Activated CD8-positive, alpha-beta memory T cell treated with anti-CD3 and anti-CD28 coated beads, Interleukin-2, amount 50 U/mL, for 48 hours (primary cell): ENCODE measurements at places on chromosomes 5 and 9.

DNA sequence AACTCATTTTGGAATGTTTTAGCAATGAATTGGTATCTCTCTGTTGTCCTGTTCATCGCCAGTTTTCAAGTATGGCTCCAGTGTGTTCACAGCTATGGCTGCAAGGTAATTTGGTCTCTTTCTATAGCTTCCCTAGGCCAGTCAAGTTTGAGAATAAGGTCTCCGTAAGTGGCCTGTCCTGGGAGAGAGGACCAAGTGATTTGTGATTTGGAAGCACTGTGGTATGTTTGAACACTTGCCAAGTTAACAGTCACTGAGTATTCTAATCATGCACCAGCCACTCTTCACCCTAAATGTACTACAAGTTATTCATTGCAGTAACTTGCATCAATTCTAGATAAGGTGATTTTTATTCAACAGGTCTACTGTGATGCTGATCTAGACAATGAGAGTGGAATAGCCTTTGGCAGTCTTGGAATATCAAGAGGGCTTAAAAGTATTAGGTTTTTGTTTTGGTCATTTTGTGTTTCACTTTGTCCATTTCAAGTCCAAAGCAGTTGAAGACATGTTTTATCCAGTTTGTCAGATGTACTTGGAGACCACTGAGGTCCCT lies 41.1 kb downstream of the G3BP1 start:
- no peak for DNase-seq

GRCh38 chr5:38796742-38797108 lies 49.1 kb upstream of the OSMR start:
- no peak for DNase-seq

- no peak for DNase-seq
These were observed 161.8 kb downstream of the PJA2 start for GRCh38 chr5:109247986-109248385.

GRCh38 chr9:116928289-116928688 lies 241.2 kb downstream of the TRIM32 start:
- no peak for DNase-seq

- DNase-seq, result no peak
These were observed 128.0 kb upstream of the MSX2 start for GRCh38 chr5:174596429-174596828.
